ELR (cell line): ENCODE measurements at places on chromosomes 1 and 21.
A peak's percentile ranks its signal among the peaks of the same experiment; 100 is the strongest.

- DNase-seq, result no peak
These were observed 24.4 kb downstream of the BLZF1 start for GRCh38 chr1:169392406-169392805.

DNA sequence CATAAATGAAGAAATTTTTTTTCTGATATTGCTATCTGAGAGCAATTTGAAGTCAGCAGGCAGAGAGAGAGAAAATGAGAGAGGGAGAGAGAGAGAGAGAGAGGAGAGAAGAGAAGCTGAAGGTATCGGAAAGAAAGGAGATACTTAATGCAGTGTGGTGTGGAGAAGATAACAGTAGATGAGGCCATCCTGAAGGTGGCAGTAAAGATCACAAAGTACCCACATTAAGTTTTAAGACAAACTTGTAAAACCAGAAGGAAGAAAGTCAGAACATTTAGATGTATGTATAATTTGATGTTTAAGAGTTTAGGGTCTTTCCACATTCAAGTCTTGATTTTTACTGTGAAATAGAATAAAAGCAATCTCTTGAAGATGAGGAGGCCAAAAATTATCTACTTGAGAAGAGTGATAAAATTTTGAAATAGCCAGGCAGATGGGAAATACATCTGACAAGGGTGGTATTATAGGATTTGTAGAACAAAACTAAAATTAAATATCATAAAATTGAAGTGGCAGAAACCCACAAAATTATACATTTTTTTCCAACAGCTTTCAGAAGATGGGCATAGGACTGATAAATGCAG is 1753.4 kb downstream of the MRPL39 start:
- DNase-seq, result peak; percentile 38

GRCh38 chr21:16377857-16378256 is 648.1 kb downstream of the USP25 start:
- DNase-seq, result no peak

DNA sequence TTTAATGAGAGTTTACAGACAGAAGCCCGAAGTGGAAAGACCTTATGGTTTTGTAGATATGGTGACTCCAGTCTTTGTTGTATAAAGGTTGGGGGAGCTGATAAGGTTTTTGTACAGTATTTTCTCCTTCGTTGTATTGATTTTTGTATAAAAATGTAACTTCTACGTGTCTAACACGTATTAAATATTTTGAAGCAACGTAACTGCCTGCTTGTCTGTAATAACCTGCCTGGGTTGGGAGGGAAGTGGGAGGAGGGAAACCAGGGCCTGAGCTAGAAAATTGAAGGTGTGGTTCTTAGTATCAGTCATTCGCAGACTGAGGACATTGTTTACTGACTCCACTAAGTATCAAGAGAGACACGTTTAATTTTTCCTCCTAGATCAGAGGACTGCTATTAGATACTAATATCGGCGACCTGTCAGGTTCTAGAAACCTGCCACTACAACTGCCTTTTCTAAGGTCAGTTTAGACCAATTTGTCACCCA is 2.2 kb downstream of the IER5 start:
- peak; percentile 61 for DNase-seq

- DNase-seq, result no peak
These were observed 16.4 kb downstream of the RIMS3 start for GRCh38 chr1:40648928-40649591.

GRCh38 chr1:231357831-231358354 is 19.8 kb downstream of the SPRTN start:
- DNase-seq, result peak; percentile 81

- no peak for DNase-seq
These were observed 575.9 kb downstream of the USP25 start for GRCh38 chr21:16305686-16306085.

GRCh38 chr1:206447792-206448191 is 22.5 kb upstream of the IKBKE start:
- no peak for DNase-seq

DNA sequence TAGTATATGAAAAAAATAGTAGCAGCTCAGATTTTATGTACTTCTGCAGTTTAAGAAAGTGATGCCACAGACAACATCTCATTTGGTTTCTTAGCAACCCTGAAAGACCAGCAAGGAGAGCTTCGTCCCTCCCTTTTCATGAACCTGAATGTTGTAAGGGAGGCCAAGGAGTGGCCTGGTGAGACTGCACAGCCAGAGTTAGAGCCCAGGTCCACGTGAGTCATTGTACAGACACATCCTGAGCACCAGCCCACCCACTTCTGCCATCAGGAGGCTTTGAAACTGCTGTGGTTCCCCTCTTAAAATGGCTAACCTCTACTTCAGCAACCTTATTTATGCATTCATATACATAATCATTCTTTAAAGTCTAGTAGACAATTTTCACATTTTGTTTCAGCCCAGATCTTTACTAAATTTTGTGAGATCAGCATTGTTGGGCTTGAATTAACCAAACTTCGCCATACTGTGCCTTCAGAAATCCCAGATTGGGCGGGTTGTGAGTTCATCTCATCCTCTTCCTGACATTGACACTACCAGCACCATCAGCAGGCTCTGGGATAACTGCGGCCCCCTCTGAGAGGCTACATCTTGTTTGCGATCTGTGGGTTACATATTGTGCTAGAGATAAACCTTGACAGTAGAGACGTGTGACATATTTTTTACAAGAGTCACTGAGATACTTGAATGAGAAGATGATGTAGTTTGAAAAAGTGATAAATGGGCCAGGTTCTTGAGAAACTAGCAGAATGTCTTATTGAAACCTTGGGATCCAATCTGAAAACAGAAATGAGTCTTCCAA is 106.7 kb downstream of the CAMTA1 start:
- peak; percentile 55 for DNase-seq

GRCh38 chr1:153775458-153776327 is 486 bp downstream of the SLC27A3 start:
- DNase-seq, result peak; percentile 69

DNA sequence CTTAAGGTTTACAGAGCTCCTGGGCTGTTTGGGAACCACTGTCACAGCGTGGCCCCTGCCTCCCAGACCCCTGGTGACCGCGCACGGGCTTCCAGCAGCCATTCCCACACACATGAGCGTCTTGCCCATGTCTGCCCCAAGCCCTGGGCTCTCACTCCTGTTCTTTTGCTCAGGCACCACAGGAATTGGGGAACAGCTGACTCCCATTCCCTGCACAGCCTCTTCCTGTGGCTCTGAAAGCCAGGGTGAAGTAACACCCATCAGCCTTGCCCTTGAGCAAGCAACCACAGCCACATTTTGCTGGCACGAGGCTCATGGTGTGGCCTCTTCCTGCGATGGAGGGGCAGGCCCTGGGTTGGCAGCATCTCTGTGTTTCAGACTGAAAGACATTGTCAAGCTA is 14.3 kb upstream of the GPR157 start:
- peak; percentile 62 for DNase-seq

GRCh38 chr1:228465141-228465540 is 22.0 kb upstream of the RNF187 start:
- DNase-seq, result no peak

GRCh38 chr1:214027498-214027897 is 39.7 kb downstream of the PROX1 start:
- no peak for DNase-seq

DNA sequence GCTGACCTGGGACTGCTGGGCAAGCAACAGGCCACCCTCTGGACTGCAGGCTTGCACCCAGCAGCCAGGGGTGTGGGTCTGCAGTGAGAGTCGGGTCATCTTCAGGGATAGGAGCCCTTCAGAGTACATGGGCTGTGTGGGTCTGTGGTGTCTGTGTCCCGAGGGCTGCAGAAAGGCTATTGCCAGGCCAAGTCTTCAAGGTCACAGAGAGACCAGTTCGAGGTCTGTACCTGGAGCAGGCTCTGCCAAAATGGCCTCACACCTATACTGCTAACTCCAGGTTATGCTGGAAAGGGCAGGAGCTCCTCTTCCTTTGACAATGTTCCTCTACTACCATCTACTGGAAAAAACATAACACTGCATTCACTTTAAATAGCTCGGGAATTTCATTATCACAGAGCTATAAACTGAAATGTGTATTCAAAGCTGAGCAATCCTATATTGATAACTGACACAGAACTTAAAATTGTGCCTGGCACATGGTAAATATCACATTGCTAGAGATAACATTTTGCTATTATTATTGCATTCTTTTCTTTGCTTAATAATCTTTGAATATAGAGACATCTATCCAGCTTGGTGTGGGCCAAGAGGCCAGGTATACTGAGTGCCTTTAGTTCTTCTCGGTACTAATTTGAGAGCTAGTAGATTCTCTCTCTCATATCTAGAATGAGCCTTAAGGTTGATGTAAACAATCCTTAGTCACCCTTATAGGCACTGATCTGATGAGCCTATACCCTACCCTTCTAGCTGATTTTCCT is 6.9 kb upstream of the DNAH14 start:
- peak; percentile 59 for DNase-seq

DNA sequence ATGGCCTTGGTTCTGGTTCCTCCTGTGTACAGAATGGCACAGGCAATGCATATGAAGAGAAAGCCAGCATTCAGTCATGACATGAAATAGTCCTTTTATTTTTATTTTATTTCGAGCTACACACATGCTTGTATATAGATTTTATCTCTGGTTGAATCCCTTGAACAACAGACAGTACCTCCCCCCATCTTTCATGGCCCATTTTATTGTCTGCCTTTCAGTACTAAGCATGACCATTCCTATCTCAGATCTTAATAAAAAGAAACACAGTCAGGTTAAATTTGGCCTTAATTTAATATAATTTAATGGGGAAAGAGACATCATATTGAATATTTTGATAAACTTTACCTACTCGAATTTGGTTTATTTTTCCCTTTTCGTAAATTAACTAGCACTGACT is 76.4 kb upstream of the VANGL1 start:
- DNase-seq, result no peak
